ENCODE measurements at places on chromosomes 16 and 17.
A peak's percentile ranks its signal among the peaks of the same experiment; 100 is the strongest.

GRCh38 chr17:72613806-72614292 is 478.6 kb downstream of the SLC39A11 start:
- DNase-seq = no peak

- no peak for DNase-seq
Measured at GRCh38 chr17:73371836-73372235, 60.0 kb upstream of the CDC42EP4 start.

GRCh38 chr17:34579017-34579946 is at the start of gene TMEM132E:
Gene TMEM132E (plus strand): TSS chr17:34579582. CDS start chr17:34581077, 1,495 bp downstream.
- DNase-seq = no peak

- no peak for DNase-seq
Measured at GRCh38 chr17:79813297-79814126, 16.6 kb upstream of the CBX8 start.

- no peak for DNase-seq
Measured at GRCh38 chr17:21061971-21062526, 19.2 kb upstream of the USP22 start.

GRCh38 chr16:81838794-81839193 is 59.7 kb downstream of the PLCG2 start:
- DNase-seq = no peak

- no peak for DNase-seq
Measured at GRCh38 chr17:39867084-39867879, 720 bp upstream of the ZPBP2 start.

DNA sequence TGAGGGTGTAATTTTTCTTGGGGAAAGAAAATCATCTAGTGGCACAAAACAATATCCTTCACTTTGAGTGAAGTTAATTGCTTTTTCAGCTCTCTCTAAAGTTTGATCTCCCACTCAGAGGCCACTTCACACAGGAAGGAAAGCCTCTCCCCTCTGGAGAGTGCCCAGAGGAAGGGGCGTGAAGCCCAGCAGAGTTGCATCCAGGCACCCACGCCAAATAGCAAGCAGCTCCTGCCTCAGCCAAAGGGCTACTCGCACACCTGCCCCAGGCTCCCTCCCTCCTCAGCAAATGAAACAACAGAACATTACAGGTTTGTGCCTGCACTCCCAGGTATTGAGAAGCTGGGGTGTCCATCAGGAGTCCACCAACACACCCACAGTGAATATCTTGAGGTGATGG is 183.0 kb upstream of the RPL38 start:
- DNase-seq = no peak

DNA sequence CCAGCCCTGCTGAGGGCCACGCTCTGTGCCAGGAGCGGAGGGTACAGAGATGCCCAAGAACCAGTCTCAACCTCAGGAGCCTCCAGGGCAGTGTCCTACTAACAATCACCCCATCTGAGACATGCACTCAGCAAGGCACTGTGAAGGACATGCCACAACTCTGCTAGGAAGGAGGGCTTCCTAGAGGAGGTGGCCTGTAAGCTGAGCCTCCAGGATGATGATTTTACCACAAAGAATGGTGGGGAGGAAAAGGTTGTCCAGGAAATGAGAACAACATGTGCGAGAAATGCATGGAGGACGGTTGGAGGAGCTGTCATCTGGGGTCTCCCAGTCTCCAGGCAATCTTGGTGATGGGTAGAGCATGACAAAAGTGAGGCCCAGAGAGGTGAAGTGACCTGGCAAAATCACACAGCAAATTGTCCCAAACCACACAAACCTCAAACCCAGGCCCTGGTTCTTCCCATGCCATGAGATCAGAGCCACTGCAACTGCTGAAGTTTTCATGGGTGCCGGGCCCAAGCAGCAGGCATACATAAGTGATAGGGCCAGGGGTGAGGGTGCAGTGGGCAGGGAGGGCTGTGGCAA is 30.5 kb downstream of the CNGB1 start:
- no peak for DNase-seq

DNA sequence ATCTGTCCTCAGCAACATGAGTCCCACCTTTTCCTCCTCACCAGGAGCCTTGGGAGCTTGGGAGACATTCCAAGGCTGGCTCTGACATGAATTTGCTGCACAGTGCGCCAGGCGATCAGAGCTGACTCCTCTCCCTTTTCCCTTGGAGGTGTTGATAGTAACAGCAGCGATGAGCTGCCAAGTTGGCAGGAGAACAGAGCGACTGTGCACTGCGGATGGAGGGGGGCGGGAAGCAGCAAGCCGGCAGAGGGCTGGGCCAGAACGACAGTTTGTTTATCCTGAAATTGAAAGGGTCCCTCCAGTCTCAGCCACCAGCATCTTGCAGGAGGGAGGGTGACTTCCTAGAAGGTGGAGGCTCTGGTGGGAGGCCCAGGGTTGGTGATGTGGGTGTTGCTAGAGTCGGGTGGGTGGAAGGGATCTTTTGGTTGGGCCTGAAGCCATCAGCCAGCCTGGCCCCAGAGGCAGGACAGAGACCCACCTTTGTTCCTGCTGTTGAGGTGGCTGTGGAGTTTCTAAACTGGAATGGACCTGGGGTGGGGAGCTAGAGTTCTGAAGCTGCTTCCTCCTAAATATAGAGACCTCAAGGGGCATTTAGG is 22.5 kb upstream of the DYNLL2 start:
- peak; percentile 2 for DNase-seq

DNA sequence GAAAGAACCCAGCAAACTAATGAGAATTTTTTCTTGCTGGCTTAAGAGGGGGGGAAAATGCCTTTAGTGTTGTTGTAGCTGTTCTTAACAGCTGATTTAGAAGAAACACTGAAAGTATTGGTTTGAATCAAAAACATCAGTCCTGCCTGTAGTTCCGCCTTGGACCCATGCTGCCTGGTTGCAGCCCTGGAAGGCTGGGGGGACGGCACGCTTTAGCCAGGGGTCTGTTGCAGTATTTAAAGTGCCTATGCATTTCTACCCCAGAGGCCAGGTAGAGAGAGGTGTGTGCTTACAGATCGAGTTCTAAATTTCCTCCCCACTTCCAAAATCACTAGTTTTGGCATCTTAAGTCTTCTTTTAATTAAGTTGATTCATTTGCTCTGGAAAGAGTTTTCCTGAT is 201.9 kb downstream of the CCDC182 start:
- no peak for DNase-seq

DNA sequence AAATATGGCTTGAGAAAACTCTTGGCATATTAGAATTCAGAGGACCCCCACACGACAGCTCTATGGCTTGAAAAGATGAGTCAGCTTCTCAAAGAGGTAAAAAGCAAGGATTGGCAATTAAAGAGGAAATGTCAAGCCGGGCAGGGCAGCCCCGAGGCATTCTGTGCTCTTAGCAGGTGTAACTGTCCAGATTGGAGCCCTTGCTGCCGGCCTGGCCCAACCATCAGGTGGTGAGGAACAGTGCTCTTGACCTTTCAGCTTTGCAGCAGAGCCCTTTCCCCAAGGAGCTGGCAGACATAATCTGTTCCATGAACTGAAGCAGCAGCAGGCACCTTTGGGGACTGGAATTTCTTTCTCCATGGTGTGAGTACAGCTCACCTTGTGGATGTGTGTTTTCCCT is 287.8 kb downstream of the UTP18 start:
- no peak for DNase-seq

DNA sequence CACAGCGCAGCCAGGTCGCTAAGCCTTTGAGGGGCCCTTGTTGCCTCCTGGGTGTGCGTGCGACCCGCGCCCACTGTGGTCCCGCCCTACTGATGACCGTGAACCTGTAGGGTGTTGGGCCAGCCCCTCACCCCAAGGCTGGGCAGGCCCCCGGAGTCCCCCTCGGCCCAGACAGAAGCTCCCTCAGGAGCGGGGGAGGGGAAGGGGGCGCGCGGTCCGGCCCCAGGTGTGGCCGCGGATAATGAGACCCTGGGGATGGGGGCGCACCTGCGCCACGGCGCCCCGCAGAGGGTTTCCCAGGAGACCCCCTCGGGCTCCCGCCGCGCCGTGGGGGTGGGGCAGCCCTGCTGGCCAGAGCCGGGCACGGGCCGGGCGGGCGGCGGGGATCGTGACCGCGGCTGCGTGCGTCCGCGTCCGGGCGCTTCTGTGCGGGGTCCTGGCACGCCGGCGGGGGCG is 358 bp upstream of the ARHGDIG start:
- DNase-seq = no peak

DNA sequence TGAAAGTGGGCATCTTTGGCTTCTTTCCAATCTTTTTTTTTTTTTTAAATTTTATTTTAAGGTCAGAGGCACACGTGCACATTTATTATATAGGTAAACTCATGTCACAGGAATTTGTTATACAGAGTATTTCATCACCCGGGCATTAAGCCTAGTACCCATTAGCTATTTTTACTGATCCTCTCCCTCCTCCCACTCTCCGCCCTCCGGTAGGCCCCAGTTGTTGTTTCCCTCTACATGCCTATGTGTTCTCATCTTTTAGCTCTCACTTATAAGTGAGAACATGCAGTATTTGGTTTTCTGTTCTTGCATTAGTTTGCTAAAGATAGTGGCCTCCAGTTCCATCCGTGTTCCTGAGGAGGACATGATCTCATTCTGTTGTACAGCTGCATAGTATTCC is 108.5 kb downstream of the CYB561 start:
- no peak for DNase-seq

GRCh38 chr16:10518479-10519041 is 61.8 kb downstream of the EMP2 start:
- no peak for DNase-seq

DNA sequence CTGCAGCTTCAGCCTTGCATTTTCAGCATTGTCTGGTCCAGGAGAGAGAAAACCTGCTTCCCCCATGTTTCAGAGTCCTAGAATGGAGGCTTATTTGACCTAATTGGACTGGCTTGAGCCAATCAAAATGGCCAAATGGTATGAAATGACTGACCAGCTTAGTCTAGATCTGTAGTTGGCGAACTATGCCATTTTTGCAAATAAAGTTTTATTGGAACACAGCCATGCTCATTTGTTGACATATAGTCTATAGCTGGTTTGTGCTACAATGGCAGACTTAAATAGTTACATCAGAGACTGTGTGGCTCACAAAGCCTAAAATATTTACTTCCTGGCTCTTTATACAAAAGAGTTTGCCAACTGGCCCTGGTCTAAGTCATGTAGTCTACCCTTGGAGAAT is 180.8 kb downstream of the HS3ST3B1 start:
- no peak for DNase-seq

DNA sequence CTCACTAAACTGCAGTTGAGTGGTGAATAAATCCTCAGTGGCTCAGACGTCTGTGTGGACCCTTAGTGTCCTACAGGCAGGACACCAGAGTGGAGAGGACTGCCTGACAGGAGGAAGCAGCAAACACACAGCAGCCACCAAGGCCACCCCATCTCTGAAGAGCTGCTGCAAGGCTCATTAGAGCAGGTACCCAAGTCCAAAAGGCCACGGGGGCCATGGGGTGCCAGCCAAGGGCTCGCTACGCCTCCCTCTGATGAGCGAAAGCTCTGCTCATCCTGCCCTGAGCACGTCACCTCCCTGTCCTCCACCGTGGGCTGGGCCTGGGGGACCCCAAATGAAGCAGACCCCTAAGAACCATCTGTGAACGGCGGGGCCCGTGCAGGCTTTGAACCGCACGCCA is 70.1 kb upstream of the DOC2B start:
- no peak for DNase-seq

All from NCI-H2029 treated with DMSO at 0.1 percent for 48 hours (cell line).